Ascending aorta (tissue), 2 donors: ENCODE measurements at places on chromosomes 3 and 15.

DNA sequence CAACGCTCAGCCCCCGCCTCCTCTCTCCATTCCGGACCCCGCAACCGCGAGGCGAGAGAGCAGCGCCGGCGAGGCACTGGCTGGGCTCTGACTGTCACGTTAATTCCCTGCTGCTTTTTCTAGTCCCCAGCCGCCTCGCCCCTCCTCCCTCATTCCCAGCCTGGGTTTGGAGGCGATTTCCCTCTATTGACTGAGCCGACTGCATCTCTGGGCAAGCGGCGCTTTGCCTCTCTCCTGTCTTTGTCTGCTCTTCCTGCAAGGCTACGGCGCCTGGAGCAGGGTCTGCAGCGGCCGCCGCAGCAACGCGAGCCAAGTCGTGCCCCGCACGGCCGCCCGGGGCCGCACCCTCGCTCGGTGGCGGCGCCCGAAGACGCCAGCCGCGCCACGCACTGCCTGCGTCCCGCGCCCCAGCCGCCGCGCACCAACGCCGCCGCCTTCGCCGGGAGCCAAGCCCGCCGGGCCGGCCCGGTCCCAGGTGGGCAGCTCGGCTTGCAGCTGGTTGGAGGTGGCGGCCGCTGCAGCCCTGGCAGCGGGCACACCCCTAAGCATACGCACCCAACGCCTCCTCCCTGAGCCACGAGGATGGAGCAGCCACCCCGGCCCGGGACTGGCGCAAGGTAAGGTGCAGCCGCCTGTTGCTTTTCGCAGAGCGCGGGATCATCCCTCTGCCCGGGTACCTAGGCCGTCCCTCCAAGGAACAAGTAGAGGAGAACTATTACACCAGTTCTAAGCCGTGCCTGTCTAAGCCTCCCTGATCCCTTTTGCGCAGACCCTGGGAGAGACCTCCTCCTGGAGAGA is at the start of gene LRRC3B:
TSS of gene LRRC3B (plus strand) at position 152 of the 798 bp plus-strand sequence. CDS start 86,901 bp downstream, outside the sequence.
- no peak for DNase-seq

GRCh38 chr3:129746629-129747028 is 140.2 kb upstream of the PLXND1 start:
- DNase-seq: no peak

DNA sequence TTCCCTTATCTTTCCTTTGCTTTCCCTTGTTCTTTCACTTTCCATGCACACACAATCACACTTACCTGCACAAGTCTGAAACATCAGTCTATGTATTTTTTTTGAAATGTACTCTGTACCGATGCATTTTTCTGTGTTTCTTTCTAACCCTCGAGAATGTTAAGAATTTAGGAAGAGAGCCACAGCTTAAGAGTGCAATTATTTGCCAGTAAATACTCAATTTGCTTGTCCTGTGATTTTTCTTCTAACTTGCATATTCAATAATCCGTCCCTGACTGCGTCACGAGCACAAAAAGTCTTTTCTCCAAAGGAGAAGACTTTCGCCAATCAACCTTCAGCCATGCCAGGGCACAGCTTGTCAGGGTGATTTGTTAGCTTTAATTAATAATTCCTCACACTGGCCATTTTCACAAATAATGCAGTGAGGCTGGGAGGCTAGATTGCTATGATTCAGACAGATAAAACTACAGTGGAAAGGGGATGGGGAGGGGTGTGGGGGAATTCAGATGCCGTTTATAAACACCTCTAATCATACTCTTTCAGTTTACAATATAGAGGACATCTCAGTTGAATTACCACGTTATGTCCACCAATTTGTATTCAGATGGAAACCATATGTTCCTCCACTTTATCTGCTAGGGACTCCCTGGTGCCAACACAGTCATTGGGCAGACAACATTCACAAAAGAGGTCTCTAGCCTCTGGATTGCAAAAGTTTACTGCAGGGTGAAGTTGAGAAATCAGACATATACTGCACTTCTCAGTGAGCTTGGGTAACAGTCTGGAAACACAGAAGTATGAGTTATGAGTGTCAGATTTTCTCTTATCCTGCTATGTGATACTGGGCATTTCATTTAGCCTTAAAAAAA is 388.0 kb downstream of the ZBTB20 start:
- DNase-seq: no peak

DNA sequence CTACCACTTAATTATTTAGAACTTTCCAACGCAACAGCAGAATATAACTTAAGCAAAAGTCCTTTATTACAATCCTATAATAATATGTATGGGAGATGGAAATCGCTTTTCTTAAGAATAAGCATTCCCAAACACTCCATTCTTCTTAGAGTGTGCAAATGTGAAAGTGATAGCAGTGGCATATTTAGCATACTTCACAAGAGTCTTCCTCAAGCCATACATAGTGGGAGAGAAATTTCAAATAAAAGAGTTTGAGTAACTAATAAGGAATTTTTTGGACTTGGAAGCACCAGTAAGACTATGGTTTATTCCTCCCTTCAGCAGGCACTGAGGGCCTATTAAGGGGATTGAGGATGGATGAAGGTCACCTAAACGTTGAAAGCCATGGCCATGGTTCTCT is 22.1 kb upstream of the BNC1 start:
- no peak for DNase-seq

DNA sequence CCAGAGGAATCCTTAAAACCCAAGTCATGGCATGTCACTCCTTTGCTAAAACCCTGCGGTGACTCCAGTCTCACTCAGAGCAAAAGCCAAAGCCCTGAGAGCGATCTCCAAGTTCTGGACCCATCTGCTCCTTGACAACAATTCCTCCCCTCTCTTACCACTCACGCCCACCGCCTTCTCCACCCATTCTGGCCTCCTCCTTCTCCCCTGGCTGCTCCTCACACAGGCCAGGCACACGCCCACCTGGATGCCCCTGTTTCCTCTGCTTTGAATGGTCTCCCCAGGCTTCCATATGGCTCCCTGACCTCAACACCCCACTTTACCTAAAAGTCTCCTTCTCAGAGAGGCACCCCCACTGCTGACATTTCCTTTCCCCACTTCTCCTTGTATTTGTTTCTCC is 146.1 kb upstream of the LINGO1 start:
- DNase-seq: no peak

- DNase-seq: no peak
These were observed 39.3 kb downstream of the BDH1 start for GRCh38 chr3:197516517-197516889.

- DNase-seq: peak; percentile 82
These were observed 21.1 kb upstream of the CDCP1 start for GRCh38 chr3:45167011-45167911.

DNA sequence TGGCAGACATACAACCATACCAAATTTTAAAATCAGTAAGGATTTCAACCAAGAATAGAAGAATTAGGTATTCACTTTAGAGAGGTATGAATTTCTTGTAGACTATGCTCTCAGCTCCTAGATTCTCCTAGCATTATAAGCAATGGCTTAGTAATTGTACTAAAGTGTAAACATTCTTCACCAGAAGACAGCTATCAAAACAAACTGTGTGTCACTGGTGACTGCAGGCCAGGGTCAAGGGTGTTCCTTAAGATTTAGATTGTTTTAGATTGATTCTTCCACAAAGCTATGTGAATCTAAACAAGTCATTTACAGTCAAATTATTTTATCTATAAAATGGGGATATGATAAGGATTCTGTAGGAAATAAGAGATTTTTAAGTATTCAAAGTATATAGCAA is 23.1 kb upstream of the GP5 start:
- DNase-seq: no peak

DNA sequence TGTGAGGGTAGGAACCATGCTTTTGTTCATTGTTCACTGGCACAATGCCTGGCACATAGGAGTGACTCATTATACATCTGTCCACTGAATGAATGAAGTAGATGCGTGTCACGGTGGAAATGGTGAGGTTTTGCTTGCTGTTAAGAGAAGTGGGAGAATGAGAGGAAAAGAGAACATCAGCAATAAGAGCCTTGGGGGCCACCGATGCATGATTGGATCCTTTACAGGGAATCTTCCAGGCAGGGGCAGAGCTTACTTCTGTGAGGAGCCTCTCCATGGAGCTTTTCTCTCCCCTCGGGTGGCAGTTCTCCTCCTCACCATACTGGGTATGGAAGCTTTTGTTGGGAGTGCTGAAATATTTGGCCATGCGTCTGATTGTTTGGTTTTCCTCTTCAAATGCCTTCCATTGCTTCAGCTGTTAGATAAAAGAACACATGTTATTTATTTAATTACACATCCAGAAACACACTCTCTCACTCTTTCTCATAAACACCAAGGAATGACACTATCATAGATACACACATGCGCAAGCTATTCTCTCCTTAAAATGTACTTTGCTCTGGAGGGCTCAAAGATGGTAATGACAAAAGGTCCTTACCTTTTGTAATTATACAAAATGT is 78.9 kb upstream of the GSK3B start:
- no peak for DNase-seq

DNA sequence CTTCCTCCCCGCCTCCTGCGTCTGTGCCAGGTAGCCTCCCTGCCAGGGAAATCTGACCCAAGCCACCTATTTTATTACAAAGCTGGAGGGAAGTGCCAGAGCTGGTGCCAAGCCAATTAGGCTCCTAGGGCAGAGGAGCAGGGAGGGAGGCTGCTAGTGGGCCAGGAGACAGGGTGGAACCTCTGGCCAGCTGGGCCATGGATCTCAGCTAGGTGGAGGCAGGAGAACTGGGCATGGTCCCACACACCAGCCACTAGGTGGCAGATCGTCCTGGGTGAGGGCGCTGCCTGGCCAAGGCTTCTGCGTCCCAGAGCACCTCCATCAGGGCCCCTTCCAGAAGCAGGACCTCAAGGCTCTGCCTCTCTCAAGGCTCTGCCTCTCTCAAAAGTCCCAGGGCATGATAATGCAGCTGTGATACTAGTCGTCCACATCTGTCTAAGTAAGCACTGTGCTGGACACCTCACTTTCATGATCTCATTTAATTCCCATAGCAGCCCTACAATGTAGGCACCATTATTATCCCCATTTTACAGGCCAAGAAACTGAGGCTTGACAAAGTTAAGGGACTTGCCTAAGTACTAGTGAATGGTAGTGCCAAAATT is 4.5 kb upstream of the RFT1 start:
- peak; percentile 32 for DNase-seq

DNA sequence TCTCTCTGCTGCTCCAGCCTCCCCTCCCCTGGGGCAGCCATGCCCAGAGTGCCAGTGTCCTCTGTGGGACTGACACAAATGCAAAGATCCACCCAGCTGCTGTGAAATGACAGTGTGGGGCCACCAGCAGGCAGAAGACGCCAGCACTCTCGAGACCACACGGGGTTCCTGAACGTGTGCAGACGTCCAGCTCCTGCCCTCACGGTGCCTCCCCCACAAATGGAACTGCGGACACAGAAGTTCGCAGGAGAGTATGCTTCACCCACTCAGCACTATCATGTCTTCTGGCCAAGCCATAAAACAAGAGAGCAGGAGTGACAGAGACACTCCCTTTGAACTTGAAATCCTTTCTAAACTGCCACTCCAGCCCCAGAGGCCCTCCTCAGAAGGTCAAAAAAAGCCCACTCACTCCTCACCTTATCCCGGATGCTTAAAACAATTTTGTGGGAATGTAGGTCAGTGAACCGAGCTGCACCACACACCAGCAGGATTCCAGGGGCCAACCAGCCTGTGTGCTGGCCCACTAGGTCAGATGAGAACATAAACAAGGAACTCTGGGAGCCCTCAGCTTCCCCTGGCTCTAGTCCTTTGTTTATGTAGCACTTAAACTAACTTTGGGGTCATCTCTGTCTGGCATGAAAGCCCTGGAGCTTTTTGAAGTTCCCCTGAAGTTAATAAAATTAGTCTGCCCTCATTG is 112.6 kb downstream of the DNAJB8 start:
- no peak for DNase-seq
